ENCODE measurements at places on chromosomes 5 and 9.

- DNase-seq = no peak
Observed at GRCh38 chr5:158297002-158297527, 438.1 kb upstream of the CLINT1 start.

DNA sequence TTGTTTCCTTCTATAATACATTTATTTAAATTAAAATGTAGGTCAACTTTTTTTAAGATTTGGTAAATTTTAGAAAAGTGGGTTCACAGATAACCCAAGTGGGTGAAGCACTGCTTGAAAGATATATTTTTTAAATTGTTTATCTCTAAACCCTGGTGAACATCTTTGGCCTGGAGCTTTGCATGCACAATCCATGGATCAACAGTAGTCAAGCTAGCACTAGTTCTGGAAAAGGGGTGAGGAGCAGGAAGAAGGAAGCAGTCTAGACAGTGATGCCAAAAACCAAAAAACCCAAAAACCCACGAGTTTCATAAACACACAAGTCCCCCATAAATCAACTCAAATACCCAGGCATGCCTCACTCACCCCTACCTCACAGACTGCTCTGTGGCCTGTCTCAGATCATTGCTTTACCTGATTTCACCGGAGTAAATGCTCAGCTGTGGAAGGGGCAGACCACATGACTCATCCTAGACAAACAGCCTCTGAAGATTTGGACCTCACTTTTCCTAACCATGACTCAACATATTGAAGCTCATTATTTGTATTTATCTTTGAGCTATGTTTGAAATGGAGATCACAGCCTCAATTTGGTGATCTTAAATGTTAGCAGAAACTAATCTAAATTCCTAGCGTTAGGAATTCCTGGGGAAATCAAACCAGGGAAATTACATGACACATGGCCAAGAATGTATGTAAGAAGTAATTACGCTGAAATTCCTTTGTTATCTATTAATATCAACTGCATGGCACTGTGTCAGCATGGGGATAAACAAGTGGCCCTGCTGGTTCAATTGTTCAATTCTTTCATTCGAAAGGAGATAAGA lies 149.6 kb downstream of the ZNF608 start:
- no peak for DNase-seq

GRCh38 chr9:123616707-123617106 lies 260.7 kb downstream of the CRB2 start:
- DNase-seq = no peak

- no peak for DNase-seq
Observed at GRCh38 chr5:130601-131131, 38.7 kb downstream of the PLEKHG4B start.

DNA sequence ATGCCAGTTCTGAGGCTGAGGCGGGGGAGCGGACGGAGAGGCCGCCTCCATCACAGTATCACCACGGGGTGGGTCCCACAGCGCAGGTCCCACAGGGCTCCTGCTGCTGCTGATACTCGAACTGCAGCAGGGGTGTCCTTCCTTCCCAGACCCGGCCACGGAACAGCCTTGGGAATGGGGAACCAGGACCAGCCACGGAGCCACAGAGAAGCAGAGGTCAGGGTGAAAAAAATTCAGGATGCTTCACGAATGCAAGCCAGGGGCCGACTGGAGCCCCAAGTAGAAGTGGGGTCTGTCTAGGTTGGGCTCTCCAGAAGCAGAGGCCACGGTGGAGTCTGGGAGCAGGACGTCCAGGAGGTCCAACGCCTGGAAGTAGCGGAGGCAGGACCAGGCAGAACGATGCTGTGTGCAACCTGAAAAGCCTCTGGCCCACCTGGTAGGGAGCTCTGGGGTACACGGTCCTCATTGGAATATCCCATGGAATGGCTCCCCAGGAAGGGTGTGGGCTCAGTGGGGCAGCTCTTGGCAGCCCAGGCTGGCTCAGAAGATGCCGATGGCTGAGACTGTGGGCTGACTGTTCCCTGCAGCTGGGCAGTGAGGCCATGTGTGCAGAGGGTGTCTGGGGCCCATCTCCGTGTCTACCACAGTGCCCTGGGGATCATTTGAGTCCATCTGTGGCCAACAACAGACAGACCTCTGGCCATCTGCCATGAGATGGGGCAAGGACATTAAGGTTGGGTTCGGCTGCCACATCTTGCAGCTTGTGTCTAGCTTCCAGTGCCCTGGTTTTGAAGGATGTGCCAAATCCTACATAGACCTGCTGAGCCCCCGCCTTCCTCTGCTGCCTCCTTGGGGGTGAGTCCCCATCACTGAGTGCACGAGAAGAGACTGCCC lies 66.9 kb upstream of the FCN1 start:
- DNase-seq = no peak

DNA sequence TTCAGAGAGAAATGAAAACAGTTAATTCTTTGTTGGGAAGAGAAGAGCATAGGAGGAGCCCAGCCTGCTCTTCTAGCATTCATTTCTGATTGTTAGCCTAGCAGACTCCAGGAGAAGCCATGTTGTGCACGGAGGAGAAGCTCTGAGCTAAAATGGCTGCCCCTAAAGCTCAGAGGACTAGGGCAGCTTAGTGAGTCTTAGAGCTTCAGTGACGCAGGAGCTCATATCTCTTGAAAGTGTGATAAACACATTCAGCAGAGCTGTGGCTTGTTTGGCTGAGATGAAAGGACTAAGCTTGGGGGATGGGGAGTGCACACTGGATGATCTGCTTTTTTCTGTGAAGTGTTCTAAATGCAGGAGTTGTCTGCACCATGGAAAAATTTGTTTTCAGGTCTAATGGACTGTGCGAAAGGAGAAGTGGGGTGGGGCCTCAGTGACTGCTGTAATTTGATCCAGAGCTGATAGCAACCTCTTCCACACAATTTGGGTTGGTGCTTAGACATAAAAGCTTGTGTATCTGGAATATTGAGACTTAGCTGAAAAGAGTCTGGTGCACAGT lies 58.5 kb downstream of the ZNF462 start:
- DNase-seq = no peak

DNA sequence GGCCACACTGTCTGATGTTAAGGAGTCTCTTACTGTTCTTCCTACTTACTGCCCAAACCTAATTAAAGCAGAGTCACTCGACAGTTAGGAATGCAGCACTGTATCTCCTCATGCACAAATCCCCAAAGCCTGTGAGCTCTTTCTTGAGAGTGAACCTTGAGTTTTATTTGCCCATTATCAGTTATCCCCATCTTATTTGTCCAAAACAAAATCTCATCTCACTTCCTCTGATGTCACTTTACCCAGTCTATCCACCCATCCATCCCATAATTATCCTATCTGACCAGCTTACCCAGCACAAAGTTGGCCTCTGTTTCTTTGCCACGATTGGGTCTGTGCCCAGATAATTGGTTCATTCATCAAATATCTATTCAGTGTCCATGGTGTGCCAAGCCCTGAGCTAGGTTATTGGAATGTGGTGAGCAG lies 250.8 kb downstream of the SLIT3 start:
- DNase-seq = no peak

GRCh38 chr9:121768416-121769015 lies 117.1 kb downstream of the DAB2IP start:
- DNase-seq = no peak

- no peak for DNase-seq
Observed at GRCh38 chr5:58458743-58459145, 1.1 kb downstream of the PLK2 start.

- no peak for DNase-seq
Observed at GRCh38 chr9:134357631-134358025, 31.4 kb downstream of the RXRA start.

DNA sequence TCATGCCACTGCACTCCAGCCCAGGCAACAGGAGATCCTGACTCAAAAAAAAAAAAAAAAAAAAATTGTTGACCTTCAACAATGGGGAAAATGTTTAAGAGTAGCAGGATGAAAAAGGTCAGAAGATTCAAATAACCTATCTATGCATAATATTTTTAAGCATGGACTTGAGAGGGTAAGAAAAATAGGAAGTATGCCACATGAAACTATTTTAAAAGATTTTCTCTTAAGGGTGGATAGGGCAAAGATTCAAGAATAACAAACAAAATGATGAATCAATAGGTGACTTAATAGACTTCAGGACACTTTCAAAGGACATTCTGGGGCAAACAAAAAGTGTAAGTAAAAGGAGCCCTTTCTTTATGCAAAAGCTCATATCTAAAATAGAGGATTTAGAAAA lies 3.2 kb downstream of the TEX48 start:
- no peak for DNase-seq

GRCh38 chr5:102654559-102655349 lies 100.4 kb upstream of the PAM start:
- no peak for DNase-seq

- DNase-seq = no peak
Observed at GRCh38 chr5:84816746-84817547, 432.3 kb upstream of the EDIL3 start.

GRCh38 chr5:59645380-59645779 lies 248.1 kb downstream of the PDE4D start:
- DNase-seq = no peak

DNA sequence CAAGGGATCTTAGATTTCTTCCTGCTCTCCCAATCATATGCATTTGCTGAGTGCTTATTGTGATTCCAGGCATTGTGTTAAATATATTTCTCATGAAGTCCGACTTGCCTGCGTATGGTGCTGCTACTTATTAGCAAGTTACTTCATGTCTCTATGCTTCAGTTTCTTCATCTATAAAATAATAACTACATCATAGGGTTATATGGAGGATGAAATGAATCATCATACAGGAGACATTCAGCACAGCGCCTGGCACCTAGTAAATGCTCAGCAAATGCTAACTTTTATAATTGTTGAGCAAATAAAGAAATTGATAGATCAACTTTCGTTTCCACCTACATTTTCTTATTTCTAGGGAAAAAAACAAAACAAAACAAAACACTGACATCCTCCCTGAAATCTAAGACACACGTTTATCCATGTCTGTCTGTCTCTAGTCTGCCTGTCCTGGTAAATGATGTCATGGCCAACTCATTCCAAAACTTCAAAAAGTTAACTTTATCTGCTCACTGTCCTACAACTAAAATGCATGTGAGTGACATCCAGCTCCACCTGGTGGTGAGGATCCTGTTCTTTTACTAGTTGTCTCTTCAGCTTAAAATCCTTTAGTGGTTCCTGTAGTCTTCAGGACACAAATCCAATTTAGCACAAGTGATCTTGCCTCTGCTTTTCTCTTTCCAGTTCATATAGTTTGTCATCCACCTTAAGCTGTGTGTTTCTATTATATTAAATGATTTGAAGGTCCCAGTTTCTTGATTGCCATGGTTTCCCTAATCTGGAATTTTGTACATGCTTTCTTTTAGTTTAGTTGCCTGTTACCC lies 27.7 kb downstream of the PPP3R2 start:
- DNase-seq = peak; percentile 16

GRCh38 chr9:133355881-133356357 lies 368 bp downstream of the SURF1 start:
- no peak for DNase-seq

DNA sequence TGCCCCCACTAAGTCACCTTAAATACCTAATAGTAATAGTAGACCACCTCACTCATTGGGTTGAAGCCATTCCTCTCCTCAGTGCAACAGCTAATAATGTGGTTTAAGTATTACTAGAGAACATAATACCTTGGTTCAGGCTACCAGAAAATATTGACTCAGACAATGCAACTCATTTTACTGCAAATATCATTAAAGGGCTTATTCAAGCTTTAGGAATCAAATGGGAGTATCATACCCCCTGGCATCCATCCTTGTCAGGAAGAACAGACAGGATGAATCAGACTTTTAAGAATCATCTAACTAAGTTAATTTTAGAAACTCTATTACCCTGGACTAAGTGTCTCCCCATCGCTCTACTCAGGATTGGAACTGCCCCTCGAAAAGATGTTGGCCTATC lies 6.8 kb upstream of the RNF180 start:
- no peak for DNase-seq

GRCh38 chr5:16057277-16057676 lies 122.3 kb downstream of the MARCHF11 start:
- DNase-seq = no peak

GRCh38 chr5:111271885-111272284 lies 47.7 kb downstream of the CAMK4 start:
- no peak for DNase-seq

GRCh38 chr9:93225417-93225816 lies 41.5 kb downstream of the WNK2 start:
- peak; percentile 47 for DNase-seq

DNA sequence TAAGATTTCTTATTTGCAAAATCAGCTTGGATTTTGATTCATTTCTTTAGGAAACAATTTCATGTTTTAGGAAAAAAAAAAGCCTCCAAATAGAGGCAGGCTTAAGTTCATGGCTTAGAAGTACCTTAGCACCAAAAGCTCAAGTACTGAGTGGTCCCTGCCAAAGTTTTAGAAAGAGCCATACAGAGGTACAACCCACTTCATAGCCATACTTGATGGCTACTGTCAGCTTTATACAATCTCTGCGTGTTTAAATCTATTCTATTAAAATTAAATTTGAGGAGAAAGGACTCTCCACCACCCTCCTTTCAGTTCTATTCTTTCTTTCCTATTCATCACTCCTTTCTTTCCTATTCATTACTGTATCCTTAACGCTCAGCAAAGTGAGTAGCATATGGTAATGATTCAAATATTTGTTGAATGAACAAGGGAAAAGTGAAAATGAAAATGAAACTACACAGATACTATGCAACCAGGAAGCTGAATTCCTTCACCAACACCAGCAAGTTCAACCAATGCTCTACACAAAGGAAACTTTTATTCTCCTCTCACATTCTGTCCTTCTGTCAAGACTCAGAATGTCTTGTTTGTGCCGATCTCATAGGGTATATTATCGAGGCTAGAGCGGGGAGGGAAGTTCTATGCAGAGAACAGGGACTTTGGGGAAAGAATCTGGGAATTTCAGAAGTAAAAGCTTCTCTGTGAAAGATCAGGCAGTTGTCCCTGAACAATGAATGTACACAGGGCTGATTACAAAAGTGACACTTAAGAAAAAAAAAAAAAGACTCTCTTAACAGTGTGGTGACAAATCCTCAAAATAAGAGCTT lies 138.6 kb upstream of the SPEF2 start:
- DNase-seq = peak; percentile 8

DNA sequence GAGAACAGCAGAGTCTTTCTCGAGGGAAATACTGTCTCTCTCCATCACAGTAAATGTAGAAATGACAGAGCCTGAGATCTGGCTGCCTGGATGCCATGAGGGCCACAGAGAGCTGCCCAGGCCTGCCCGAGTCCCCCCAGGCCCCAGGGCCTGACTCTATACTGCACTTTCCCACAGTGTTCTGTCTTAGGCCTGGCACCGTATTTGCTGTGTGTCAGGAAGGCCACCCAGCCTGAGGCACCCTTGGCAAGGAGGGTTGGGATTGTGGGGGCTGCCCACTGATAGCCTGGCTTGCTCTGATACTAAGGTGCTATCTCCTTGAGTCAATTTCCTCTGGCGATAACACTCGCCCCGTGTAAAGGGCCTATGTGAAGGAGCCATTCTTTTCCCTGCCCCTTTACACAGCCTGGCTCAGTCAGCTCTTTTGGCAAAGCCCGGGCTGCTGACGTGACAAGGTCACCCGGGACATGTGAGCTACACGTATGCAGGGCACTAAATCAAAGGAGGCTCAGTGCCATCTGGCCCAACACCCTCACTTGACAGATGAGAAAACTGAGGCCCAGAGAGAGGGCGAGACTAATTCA lies 630.1 kb upstream of the KLF4 start:
- no peak for DNase-seq

GRCh38 chr5:33488558-33489355 lies 48.0 kb downstream of the TARS1 start:
- DNase-seq = no peak

- no peak for DNase-seq
Observed at GRCh38 chr5:135487839-135488514, 35.8 kb upstream of the TIFAB start.
